ENCODE measurements at places on chromosomes 5 and 9. TPM values are rescaled to one million over a fixed set of nuclear protein-coding genes. Genes with fewer than 3 reads are reported as not detected.

GRCh38 chr5:135894789-135895188 is 852 bp downstream of the IL9 start:
- DNase-seq: no peak

- no peak for DNase-seq
Observed at GRCh38 chr5:82905986-82906385, 171.2 kb downstream of the TMEM167A start.

GRCh38 chr5:137096149-137097103 is 402.7 kb downstream of the SPOCK1 start:
- no peak for DNase-seq

GRCh38 chr9:32776201-32776600 is 7.1 kb upstream of the TMEM215 start:
- DNase-seq: no peak

DNA sequence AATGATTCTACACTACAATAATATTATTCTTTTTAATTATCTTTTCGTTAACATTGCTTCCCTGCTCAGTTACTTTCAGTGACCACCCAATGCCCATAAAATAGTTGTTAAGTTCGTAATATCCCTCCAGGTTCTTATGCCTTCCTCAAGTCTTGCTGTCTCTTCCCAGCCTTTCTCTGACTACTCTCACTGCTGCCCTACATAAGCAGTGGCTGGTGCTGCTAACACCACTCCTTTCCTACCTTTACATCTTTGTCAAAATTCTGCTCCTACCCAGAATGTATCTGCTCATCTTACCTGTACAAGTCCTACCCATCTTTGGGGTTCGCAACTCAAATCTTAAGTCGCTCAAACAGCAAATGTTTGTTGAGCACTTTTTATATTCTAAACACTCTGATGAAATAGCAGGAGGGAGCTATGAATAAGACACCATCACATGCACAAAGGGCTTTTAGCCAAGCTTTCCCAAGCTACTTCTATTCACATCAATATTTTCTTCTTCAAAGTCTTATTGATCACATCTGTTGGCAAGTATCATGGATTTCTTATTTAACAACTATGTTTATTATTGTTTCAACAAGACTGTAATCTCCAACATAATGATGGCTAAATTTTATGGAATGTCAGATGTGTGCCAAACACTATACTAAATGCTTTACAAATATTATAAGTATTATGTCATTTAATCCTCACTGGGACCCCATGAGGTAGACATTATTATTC is 29.5 kb downstream of the SLC25A46 start:
- no peak for DNase-seq

DNA sequence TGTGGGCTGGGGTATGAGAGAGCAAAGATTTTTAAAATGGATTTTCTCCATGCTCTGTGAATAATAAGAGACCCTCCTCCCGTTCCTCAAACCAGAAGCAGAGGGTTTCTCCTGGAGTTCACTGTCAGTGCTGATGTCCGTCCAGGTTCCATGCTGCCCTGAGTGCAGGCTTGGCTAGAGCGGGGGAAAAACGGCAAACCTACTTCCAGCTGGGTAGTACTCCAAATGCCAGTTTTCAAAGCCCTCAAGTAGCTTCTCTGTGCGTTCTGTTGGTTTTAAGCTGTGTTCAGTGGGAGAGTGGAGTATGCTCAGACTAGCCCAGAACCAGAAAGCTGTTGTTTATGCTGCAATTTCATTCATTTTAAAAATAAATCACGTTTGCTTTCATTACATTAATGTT is 40.3 kb downstream of the RASGEF1C start:
- DNase-seq: no peak

GRCh38 chr5:8919096-8919495 is 626.8 kb downstream of the SEMA5A start:
- DNase-seq: no peak

DNA sequence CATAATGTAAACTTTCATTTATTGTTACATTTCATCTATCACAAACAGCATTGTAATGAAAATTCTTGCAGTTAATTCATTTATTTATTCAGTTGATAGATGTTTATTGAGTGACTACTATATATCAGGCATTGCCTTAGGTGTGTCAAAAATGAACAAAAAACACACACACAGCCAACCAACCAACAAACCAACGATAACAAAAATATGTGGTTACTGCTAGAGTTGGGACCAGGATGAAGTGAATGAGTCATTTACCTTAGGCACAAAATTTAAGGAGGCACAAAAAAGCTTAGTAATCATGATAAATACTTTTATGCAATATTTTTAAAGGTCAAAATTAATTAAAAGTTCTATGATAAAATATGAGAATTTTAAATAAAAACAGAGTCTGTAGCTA is 223.4 kb downstream of the CSNK1G3 start:
- no peak for DNase-seq

- no peak for DNase-seq
Observed at GRCh38 chr9:23823986-23824829, 1.8 kb downstream of the ELAVL2 start.

DNA sequence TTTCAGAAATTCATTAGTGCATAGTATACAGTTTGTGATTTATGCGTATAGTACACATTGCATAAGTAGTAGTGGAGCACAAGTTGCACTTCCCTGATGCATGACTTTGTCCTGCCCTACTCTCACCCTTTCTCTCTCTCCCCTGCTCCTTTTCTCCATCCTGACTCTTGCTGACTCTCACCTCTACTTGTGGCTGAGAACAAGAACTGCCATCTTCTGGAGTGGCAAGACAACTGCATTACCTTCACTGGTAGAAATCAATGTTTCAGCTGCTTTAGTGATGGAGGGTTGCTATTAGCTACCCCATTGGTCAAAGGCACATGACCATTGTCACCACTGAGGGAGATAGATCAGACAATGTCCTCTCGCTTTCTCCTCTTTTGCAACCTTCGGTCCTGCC is 26.9 kb downstream of the SPEF2 start:
- no peak for DNase-seq

The PELO gene
- total RNA-seq: 19.1 TPM

The C1QTNF2 gene
- total RNA-seq: 2.0 TPM

The GPSM1 gene
- total RNA-seq: 46.3 TPM

The ZNF300 gene
- total RNA-seq: 1.6 TPM

The NIM1K gene
- total RNA-seq: 0.57 TPM

The IL3 gene
- not detected for total RNA-seq
